ENCODE measurements at places on chromosomes 11 and 22.

DNA sequence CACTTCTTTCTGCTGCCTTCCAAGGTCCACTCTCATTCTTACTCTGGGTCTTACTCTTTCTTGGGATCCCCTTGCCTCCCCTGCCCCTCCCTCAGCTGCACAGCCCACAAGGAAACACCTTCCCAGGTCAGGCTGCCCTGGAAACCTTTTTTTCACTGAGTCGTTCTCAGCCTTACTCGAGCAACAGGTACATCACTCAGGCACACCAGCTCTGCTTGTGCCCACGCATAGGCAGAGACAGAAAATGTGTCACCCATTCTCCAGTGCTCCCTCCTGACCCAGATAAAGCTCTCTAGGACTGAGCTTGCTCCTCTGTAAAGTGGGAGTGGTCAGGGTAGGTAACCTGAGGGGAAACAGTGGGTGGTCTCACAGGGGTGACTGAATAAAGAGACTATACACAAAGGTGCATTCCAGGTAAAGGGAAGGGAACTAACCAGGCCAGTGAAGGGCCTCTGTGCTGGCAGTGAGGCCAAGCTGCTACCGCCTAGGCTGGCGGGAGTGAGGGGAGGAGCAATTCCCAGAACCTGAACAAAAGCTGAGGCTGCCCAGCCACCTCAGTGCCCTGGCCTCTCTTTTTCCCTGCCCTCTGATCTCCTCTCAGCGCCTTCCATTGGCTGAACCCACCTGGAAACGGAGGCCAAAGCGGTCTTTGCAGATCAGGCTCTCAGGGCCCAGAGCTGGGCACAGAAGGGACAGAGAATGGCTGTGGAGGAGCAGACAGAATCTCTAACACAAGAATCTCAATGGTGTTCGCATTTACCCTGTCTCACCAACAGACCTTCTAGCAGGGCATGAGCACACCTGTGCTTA lies 15.9 kb downstream of the PRG3 start:
- DNase-seq = no peak

GRCh38 chr22:30325065-30325720 lies 1.5 kb downstream of the TBC1D10A start:
- DNase-seq = no peak

- no peak for DNase-seq
These were observed 716.5 kb downstream of the NELL1 start for GRCh38 chr11:21385669-21386440.

DNA sequence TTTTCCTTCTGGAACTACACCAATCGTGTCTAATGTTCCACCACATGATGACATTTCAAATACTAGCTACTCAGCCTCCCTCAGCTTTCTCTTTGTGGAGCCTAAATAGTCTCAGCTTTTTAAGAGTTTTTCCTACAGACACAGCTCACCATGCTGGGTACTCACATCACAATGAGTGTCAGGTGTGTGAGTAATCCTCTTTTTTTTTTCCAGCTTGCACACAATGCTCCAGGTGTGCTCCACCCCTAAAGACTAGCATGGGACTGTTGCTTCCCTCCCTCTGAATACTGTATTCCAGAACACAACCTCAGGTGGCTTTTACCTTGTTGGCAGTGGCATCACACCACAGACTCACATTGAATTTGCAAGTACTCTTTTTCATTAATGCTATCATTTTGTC lies 11.7 kb downstream of the BTG4 start:
- no peak for DNase-seq

- DNase-seq = no peak
These were observed 137.0 kb downstream of the SLC1A2 start for GRCh38 chr11:35282221-35282882.

GRCh38 chr11:13210424-13210823 lies 67.2 kb upstream of the BMAL1 start:
- no peak for DNase-seq

- no peak for DNase-seq
These were observed 116.7 kb downstream of the RBFOX2 start for GRCh38 chr22:35911877-35912276.

GRCh38 chr22:31719850-31720471 lies 30.0 kb downstream of the PRR14L start:
- DNase-seq = no peak

GRCh38 chr11:72574548-72575460 lies 99.4 kb downstream of the PDE2A start:
- DNase-seq = no peak

DNA sequence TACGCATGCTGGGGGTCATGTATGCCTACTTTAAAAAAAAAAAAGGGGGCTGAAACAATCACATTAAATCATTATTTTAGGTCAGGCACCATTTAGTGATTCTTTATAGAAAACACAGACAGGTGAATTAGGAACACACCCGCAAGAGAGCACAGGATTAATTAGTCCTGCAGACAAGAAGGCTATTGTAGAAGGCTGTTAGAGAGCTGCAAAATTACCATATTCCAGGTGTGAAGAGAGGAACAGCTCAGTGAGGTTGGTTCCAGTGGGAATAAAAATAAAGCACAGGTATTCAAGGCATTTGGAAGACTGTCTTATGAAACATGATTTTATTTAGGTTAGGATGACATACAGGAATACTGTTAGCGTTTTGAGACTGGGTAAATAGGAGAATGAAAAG lies 649.1 kb downstream of the OPCML start:
- DNase-seq = no peak

GRCh38 chr11:82909015-82909640 lies 7.6 kb downstream of the DDIAS start:
- no peak for DNase-seq

DNA sequence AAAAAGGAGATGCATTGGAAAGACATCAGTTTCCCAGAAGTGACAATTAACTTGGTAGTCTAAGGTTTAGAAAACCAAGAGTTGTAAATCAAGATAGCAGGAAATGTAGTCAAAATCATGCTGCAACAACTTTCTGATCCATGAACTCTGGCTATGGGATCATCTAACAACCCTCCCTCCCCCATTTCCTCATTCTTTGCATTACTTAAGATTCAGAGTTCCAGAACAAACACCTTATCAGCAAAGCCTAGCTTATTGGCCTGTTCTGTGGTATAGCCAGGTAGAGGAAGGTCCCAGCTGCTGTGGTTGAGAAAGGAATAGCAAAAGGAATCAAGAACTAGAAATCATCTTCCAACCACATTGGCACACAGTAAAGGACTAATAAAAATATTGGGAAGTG lies 651.1 kb downstream of the METTL15 start:
- DNase-seq = no peak

DNA sequence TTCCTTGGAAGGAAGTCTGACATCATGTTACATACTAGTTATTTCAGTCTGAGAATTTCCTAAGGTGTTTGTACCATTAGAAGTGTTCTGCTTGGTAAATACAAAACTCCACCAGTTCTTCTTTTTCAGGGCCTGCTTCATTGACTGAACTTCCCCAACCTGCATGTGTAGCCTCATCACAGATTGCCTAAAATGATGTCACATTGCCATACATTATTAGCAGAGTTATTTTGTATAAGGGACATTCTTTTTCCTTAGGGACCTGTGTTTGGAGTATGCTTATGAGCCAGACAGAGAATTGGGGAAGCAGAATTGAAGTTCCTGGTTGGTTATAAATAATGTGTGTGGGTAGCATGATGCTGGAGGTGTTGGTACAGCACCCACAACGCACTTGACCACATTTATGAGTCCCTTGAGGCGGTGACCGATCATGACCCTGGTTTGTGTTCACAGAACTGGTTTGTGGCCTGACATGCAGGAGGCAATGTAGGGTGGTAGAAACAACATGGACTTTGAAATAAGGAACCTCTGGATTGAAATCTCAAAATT lies 16.4 kb upstream of the MMP7 start:
- no peak for DNase-seq

DNA sequence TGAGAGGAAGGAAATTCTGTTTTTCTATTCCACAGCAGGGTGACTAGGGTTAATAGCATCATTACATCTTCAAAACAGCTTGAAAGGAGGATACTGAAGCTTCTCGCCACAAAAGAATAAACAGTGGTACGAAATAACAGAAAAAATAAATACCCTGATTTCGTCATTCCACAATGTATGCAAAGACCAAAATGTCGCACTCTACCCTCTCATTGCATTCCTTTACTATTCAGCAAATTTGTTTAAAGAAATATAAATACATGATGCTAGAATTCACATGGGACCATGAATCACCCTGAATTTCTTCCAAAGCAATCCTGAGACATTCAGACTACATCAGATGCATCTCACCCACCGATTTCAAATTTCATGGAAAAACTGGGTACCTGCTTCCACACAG lies 112.3 kb upstream of the TOP3B start:
- no peak for DNase-seq

DNA sequence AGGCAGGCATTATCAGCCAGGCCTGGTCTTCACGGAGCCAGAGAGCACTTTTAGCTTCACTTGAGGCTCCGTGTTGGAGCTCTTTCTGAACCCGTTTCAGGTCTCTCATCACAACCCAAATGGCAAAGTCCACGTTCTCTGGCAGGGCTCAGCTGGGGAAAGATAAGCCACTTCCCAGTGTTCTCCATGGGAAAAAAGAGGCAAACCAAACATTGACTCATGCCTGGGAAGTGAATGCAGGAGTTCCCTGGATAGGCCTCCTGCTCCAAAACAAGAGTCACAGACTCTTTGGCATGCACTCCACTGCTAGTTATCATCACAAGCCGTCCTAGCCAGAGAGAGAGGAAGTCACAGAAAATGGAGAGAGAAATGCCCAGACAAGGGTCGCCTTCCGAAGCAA lies 11.6 kb downstream of the OPCML start:
- DNase-seq = no peak
